HFFc6 (cell line): ENCODE measurements at places on chromosomes 7 and 10.

DNA sequence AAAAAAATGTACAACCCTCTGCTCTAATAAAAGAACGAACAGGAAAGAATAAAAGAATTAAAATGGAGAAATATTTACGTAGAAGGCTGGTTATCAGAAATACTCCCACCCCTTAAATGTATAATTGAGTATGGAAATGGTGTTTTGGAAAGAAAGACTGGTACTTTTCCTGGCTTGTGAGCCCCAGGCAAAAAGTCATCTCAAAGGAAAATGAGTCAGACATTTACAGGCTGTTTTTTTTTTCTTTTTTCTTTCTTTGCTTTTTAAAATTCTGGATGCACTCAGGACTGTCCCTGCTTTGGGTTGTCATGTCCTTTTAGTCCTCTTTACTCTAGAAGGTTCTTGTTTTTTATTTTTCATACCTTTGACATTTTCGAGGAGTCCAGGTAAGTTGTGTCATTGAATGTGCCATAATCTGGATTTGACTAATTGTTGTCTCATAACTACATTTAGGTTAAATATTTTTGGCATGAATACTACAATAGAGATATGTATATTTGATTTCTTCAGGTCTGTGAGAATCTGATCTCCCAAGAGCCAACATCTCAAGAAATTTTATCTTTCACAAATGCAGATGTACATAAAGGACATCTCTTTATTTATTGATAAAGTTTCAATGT lies 313.0 kb upstream of the GLI3 start:
- DNase-seq: no peak

DNA sequence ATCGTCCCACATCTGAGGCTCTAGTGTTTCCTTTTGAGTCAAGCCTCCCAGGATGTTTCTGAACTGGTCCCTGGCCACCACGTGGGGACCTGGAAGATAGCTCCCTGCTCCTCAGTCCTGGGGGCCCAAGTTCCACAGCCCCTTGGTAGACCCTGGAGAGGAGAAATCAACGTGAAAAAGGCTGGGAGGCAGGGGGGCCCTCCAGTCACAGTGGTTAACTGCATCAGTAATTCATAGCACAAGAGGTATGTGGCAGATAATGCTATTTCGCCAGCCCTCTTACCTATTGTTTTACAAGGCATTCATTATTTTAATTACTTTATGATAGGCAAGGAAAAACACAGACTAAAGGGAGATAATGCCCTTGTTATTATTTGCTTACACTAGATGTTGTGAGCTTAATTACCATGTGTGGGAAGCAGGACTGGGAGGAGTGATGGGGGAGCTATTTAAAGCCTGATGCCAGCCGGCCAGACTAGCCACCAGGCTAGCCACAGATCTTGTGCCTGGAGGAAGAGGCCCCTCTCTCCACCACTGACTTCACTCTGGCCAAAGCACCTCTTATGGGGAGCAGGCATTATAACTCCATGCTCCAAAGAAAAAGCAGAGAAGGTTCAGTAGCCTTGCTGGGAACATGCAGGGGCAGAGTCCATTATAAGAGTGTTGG lies 230.7 kb downstream of the KCNMA1 start:
- no peak for DNase-seq

GRCh38 chr10:109743146-109743545 lies 180.2 kb downstream of the XPNPEP1 start:
- DNase-seq: no peak

GRCh38 chr7:33038639-33039038 lies 23.9 kb downstream of the NT5C3A start:
- DNase-seq: no peak

- DNase-seq: peak; percentile 32
Measured at GRCh38 chr7:29287366-29287765, 92.8 kb downstream of the CHN2 start.

- DNase-seq: no peak
Measured at GRCh38 chr10:87960230-87960629, 96.8 kb downstream of the PTEN start.

DNA sequence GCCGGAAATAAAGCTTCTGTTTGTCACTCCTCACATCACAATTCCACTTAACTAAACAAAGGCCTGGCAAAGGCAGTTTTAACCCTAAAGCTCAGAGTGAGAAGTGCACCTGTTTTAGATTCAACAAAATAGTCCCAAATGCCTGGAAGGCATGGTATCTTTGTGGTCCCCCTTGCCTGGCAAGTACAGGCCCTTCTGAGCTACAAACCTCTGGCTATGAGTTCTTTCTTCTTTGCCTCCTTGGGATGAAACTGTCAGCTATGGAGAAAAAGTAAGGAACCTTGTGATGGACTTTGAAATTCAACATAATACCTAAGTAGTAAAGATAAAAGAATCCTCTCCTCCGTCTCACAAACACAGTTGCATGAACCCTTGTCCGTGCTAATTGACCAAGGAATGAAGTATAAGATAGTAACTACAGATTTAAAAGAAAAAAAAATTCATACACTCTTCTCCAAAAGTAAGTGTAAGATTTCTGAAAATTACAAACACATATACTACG lies 244.5 kb upstream of the ETV1 start:
- no peak for DNase-seq

GRCh38 chr10:35463878-35464277 lies 127.6 kb downstream of the CCNY start:
- no peak for DNase-seq

- DNase-seq: peak; percentile 68
Measured at GRCh38 chr7:30162622-30163124, 27.9 kb downstream of the MTURN start.

DNA sequence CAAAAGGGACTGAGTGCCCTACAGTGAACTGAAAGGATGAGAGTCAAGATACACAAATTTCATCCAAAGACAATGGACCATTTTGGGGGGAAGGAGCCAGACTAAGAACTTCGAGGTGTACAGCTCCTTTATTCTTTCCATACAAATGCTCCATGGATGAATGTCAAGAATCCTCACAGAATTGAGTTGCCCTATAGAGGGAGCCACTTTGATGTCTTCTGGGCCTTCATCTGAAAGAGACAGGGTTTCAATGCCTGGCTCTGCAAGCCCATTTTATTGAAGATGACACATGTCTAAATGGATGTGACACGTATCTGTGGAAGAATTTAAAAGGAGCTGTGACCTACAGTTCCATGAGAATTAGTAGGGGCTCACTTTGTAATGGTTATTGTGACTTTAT lies 32.0 kb upstream of the NRG3 start:
- DNase-seq: no peak

DNA sequence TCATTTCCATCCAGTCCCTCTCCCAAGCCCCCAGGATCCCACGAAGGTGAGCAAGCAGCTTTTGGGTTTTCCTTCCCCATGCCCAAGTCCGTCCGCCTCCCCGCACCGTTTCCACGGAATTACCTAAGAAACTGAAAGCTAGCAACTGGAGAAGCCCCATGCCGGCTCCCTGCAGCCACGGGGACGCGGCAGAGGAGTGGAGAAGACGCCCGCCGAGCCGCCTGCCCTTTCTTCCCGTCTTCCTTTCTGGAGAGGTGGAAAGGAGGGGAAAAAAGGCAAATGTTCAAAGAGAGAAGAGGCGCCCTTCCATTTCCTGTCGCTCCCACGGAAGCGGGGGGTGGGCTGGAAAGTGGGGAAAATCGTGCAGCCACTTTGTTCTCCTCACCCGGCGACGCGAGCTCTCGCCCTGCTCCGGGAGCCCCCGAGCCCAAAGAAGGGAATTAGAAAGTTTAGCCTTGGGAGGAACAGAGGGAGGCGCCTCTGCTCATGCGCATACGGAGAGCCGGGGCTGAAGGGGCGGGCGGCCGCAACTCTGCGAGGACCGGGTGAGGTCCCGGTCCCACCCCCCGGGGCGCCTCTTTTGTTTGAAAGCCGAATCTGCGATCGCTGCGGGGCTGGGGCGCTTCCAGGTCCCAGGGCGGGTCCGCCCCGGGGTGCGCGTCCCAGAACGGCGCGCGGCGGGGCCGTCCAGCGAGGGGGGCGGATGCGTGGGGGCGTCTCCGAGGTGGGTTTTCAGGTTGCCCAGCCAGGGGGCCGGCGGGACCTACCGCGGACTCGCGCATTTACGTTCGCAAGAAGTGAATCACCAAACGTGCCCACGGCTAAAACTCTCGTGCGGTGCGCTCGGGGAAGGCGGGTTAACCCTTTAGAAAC lies at the start of gene LAMB1:
LAMB1 (minus strand) TSS at position 436 of the 873 bp plus-strand sequence; CDS start at position 160, 276 bp downstream.
- peak; percentile 34 for DNase-seq
